ENCODE measurements at places on chromosomes 5 and 9. TPM values are rescaled to one million over a fixed set of nuclear protein-coding genes. Genes with fewer than 3 reads are reported as not detected.

Gene FAM151B
- 4.4 TPM for total RNA-seq

Gene FOXI1
- total RNA-seq, result 0.44 TPM

Gene SPATA31A1
- not detected for total RNA-seq

Gene SLC36A2
- total RNA-seq, result 7.5 TPM

Gene INSL6
- not detected for total RNA-seq

Gene SLC45A2
- total RNA-seq, result not detected

Gene CDHR2
- total RNA-seq, result not detected

Gene JAKMIP2
- 7.2 TPM for total RNA-seq

Gene SH2D3C
- total RNA-seq, result 18.9 TPM

Gene IRF1
- total RNA-seq, result 35.0 TPM

Gene FOXD4
- not detected for total RNA-seq

Gene CARD6
- 12.0 TPM for total RNA-seq
